Foreskin keratinocyte (primary cell): ENCODE measurements at places on chromosomes 13 and 19.

- no peak for DNase-seq
These were observed 362.4 kb downstream of the DIAPH3 start for GRCh38 chr13:59801107-59801880.

DNA sequence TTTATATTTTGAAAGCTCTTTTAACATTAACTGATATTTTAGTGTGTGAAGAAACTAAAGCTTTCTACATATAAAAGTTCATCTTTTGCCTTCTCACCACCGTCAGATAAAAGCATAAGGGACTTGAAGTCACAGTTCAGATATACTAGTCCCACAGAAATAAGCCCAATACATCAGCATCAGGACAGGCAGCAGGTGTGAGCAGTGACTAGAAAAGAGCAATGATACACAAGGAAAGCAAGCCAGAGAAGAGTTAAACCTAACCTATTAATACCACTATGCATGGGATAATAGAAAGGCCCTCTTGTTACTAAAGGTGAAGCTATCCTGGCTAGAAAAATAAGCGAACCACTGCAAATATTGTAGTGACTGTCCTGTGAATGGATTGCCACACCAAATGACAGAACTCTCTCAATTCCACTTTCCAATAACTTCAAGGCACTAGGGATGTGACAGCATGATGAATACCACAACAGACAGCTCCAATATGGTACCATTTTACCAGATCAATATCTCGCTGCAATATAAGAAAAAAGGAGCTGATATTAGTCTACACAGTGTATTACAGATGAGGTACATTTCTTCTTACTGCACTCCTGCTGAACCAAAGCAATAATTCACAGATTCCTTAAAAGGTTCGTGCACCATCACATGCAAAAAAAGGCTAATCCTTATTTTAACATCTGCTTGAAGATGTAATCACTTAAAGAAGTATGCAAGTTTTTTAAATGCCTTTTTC is 114.1 kb downstream of the DACH1 start:
- no peak for DNase-seq

DNA sequence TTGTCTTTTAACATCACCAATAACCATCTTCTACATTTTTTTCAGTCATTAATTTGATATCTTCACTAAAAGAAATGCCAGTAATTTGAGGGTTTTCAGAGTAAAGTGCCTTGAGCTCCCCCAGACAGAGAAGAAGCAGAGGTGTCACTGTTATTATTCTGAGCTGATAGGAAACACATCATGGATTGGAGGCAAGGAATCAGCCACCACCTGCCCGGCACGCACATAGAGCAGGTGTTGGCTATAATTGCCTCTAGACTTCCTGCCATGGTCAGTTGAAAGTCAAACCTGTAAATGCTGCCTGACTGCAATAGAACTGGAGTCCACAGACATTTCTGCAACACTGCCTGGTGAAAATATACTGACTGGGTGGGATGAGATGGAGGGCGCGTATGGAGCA is 776.6 kb downstream of the UQCRFS1 start:
- DNase-seq = no peak

- DNase-seq = no peak
These were observed 2.6 kb downstream of the B3GNT8 start for GRCh38 chr19:41424335-41425173.

GRCh38 chr13:108176685-108177274 is 38.6 kb downstream of the LIG4 start:
- DNase-seq = no peak

GRCh38 chr13:40540328-40541044 is 126.0 kb downstream of the FOXO1 start:
- DNase-seq = peak; percentile 79

GRCh38 chr19:38319421-38320258 is at the start of gene KCNK6:
KCNK6 (plus strand) TSS chr19:38319845; CDS start chr19:38319951, 106 bp downstream.
- DNase-seq = peak; percentile 70

DNA sequence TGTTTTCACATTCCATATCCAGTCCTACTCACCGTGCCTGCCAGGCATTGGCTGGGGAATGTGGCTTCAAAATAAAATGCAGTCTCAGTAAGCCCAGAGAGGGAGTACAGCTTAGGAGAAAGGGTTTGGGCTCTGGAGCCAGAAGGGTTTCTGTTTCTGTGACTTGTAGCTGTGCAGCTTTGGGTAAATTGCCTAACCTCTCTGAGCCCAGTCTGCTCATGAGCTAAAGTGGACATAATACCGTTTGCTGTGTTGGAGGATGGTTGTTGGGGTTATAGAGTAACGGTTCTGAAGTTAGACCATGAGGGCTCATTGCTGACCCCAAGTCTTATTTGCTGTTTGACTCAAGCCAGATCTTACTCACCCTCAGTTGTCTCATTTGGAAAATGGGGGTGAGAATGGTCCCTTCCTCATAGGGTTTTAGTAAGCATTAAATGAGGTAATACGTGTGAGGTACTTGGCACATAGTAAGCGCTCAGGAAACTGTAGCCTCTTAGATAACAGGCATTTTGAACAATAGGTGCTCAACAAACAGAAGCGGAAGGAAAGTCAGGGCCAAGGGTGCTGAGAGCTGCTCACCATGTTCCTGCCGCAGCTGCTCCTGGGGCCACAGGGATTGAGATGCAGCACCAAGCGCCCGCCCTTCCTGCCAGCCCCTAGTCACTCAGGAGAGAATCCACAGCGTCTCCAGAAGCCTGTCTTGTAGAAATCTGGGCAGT is 45.5 kb downstream of the C13orf42 start:
- DNase-seq = no peak

DNA sequence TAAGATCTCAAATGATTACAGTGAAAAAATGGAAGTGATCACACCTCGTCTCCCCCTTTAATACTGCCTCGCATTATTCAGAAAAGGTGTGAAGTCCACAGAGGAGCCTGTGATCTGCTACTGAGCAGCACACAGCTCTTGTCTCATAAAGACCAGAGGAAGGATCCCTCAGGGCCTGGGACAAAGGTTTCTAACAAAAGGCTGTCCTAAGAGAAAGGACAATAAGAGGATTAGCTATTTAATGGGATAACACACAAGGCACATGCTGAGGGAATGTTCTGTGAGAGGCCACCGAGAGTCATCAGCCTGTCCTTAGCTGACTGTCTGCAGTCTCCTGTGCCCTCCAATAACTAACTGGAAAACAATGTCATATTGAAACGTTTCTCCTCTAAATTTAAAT is 26.7 kb downstream of the EBPL start:
- DNase-seq = no peak

GRCh38 chr19:24054044-24054935 is 32.7 kb upstream of the ZNF254 start:
- DNase-seq = peak; percentile 98
